Activated CD4-positive, alpha-beta T cell treated with anti-CD3 and anti-CD28 coated beads for 1 hour (primary cell): ENCODE measurements at places on chromosomes 5 and 9.

DNA sequence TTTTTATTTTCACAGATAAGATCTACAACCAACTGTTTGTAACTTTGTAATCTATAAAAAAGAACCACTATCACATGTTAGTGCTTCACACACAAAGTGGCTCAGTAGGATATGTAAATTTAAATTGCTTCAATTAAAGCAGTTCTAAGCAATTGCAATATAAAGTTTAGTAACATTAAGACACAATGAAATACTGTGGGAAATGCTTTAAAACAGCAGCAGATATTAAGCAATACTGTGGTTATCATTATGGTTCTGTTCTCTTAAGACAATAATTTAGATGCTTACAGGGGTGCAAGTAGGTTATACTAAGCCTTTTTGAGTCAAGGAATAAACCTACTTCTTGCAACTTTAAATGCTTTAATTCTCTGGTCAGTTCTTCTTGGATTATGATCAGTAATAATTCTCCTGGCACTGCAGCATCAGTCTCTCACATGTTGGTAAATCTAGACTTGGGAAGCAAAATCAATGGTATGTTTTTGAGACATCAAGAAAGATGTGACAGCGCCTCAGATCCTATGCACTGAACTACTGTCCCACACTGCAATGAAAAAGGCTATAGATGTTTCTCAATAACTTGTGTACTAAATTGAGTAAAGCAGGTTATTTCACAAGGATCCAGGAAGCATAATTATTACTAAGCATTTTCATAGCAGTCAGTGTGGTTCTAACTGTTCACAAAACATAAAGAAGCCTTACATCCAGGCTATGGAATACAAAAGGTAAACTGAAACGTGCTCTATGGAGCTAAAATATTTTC lies 338.7 kb upstream of the PDE4D start:
- no peak for DNase-seq

GRCh38 chr9:129280623-129281271 lies 102.7 kb upstream of the IER5L start:
- no peak for DNase-seq

DNA sequence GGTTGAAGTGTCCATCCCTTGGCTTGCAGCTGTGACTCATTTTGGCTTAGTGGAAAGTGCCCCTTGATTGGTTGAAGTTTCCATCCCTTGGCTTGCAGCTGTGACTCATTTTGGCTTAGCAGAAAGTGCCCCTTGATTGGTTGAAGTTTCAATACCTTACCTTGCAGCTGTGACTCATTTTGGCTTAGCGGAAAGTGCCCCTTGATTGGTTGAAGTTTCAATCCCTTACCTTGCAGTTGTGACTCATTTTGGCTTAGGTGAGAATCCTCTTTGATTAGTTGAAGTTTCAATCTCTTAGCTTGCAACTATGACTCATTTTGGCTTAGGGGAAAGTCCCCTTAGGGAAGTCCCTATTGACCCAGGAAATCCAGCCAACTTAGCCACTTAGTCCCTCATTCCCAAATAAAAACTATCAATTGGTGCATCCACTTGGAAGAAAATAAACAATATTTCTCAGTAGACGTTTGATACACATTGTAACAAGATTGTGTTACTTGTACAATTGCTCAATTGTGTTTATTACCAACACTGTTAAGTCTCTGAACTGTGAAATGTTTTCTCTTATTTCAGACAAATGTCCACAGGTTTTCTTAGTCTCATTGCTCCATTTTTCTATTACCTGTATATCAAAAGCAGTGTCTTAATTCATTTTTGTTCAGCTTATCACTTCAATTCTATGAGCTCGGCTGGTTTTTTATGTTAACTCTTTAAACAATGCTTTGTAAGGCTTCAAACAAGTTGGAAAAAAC lies 2308.8 kb upstream of the ACO1 start:
- DNase-seq, result no peak

GRCh38 chr5:68279984-68280383 lies 64.4 kb downstream of the PIK3R1 start:
- DNase-seq, result peak; percentile 21

GRCh38 chr5:82332064-82332855 lies 54.1 kb upstream of the RPS23 start:
- no peak for DNase-seq

- DNase-seq, result no peak
Observed at GRCh38 chr5:132687995-132688394, 14.2 kb downstream of the IL4 start.

DNA sequence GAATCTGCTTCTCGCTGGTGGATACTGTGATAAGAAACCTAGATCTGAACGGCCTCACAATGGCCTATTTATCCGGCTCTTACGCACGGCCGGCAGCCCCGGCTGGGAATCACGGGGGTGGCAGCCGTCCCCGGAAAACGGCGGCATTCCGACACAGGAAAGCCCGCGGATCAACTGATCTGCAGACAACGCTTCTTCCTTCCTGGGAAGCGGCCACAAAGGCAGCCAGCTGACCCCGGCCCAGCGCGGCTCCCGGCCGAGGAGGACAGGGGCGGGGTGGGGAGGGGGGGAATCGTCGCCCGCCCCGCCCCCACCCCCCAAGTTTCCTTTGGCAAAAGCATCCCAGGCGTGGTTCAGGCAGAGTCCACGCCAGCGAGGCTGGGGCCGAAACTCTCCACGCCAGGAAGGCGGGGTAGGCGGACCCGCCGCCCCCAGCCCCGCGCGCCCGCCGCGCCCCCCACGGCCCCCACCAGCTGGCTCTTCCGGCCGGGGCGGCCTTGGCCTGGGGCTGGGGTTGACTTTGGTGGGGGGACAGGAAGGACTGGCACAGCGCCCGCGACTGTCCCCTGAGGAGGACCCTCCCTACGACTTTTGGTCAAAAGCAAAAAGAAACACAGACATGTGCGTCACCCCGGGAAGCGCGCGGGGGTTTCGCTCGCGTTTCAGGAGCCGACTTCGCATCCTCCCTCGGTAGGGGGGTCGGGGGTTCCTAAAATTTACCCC lies 247.7 kb upstream of the ANKRD55 start:
- no peak for DNase-seq

DNA sequence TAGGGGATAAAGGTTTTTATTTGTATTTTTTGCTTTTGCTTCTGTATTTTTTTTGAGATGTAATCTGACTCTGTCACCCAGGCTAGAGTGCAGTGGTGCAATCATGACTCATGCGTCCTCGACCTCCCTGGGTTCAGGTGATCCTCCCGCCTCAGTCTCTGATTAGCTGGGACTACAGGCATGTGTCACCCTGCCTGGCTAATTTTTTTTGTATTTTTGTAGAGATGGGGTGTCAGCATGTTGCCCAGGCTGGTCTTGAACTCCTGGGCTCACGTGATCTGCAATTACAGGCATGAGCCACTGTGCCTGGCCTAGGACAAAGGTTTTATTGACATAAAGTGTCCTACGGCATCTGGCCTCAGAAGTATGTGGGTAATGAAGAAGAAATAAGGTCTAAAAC lies 297.1 kb upstream of the C9orf72 start:
- no peak for DNase-seq

GRCh38 chr5:61245486-61245885 lies 83.2 kb upstream of the SMIM15 start:
- no peak for DNase-seq

- DNase-seq, result no peak
Observed at GRCh38 chr9:89532944-89533343, 35.0 kb upstream of the SEMA4D start.

DNA sequence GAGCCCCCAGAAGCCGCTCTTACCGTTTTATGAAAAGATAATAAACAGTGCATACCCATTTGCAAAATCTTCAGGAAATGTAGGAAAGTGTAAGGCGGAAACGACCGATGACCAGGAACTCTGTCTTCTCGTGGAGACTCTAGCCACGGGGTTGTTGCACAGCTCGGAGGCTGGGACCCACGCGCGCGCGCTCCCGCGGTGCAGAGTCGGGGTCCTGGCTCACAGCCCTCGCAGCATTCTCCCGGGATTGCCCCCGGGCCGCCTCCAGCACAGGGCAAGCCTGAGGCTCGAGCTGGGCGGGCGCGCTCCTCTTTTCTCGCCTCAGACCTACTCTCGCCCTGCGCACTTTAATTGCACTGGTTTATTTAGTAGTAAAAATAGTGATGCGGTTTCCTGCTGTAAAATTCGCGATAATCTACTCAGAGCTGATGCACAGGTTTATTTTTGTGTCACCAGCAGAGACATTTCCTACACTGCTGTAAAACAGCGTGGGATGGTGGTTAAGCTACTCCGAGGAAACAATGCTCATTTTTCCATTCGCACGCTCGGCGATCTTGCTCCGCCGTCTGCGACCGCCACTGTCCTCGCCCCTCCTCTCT lies 15.5 kb downstream of the TRIM7 start:
- peak; percentile 40 for DNase-seq

GRCh38 chr5:132261881-132262845 lies 4.7 kb downstream of the PDLIM4 start:
- DNase-seq, result no peak

GRCh38 chr9:97889941-97890887 lies 32.1 kb downstream of the TRMO start:
- peak; percentile 46 for DNase-seq

GRCh38 chr5:4990462-4990861 lies 149.7 kb upstream of the ADAMTS16 start:
- DNase-seq, result no peak

DNA sequence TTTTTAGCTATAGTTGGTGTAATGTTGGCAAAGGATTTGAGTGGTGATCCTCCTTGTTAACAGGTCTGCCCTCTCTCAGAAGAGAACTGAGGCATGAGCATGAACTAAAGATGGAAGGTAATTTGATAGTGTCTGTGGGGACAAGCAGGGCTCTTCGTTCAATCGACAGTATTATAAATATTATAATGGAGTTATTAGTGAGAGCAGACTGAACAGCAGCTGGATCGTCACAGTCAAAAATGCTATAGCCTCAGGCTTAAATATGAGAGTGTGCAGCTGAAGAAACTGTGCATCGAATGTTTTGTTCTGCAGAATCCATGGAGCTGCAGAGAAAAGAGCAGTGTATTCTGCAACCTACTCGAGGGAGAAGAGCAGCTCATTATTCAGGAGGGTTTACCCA lies 757.3 kb downstream of the DNAH5 start:
- no peak for DNase-seq

DNA sequence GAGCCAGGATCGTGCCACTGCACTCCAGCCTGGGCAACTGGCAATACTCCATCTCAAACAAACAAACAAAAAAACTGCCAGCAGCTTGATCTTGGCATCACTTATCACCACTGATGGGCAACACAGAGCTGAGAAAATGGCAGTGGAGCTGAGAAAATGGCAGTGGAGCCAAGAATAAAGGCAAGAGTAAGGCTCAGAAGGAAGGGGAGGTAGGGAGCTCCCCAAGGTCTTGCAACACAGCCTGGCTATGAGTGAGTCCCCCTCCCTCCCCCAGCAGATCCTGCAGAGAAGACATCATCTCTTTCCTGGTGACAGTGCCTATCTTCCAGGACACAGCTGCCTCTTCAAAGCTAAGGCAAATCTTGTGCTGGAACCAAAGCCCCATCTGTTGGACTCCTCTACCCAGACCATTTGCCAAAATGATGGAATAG lies 70.3 kb downstream of the UGCG start:
- no peak for DNase-seq

DNA sequence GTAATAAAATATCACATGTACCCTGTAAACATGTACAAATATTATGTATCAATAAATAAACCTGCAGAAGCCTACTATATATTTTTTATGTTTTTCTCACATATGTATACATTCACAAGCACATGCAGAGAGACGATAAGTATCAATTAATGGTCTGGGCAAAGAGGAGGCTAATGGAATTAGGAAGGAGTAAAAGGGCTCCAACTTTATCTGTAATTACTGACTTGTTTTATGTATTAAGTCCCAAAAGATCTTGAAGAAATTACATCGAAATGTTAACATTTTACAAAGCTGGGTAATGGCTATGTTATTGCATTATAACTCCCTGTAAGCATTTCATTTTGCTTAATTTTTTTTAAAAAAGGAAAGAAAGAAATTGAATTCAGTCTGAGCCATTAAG lies 78.0 kb downstream of the LPAR1 start:
- no peak for DNase-seq

DNA sequence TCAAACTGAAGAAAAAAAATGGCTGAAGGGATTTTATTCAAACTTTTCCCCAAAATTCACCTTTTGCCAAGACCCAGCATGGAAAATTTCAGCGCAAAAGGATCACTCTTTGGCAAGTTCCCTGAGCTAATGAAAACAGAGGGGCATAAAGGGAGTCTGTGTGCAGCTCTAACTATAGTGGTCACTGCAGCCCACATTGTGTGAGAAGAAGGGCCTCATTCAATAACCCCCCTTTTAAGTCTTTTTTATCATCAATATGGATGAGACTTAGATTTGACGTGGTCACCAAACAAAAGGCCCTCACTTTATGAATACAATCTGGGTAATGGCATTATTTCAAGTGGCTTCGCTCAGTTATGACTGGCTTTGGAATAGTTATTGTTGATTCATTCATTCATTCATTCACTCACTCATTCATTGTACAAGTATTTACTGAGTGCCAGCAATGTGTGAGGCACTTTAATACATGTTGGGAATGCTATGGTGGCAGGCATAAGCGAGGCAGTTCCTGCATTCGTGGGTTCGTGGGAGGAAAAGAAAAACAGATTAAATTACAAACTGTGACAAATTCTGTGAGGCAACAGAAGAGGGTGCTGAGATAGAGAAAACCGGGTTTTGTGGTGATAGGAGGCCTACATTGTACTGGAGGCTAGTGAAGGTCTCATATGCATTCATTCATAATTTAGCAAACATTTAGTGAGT lies 145.7 kb upstream of the KLF4 start:
- no peak for DNase-seq

GRCh38 chr5:81856948-81857928 lies 106.3 kb upstream of the SSBP2 start:
- DNase-seq, result no peak

- no peak for DNase-seq
Observed at GRCh38 chr9:137828527-137829259, 48.9 kb upstream of the CACNA1B start.

- DNase-seq, result no peak
Observed at GRCh38 chr5:1864896-1865440, 17.8 kb downstream of the IRX4 start.

DNA sequence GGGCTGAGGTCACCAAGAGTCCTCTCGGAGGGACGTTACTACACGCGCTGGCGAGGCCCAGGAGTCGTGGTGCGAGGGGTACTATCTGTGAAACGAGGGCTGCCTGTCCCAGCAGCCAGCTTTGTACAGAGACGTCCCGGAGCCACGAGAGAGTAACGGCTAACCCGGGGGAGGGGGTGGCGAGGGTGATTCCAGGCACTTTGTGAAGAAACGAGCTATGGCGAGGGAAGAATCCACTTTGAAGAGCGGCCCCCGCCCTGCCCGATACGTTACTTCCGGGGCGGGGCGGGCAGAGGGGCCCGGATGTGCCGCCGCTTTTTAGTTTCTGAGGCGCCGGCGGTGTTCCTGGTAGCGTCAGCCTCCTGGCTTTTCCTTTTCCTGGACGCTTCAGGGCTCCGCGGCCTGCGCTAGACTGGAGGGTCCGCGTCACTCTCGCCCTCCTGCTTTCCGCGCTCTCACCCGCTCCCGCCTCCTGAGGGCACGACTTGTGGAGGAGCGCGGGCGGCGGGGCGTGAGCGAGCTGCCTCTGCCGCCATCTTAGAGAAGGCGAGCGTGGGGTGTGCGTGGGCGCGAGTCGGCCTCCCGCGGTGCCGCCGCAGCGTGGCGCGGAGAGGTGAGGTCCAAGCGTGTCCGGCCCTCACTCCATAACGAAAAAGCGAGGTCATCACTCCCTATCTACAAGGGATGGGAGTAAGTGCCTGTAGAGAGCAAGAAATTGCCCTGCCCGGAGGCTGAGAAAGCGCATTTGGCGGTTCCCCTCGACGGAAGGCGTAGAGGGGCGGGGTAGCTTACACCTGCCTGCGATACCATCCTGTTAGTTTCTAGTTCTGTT lies 580 bp upstream of the RFX3 start:
- peak; percentile 84 for DNase-seq
